ENCODE measurements at places on chromosomes 2 and 18.

DNA sequence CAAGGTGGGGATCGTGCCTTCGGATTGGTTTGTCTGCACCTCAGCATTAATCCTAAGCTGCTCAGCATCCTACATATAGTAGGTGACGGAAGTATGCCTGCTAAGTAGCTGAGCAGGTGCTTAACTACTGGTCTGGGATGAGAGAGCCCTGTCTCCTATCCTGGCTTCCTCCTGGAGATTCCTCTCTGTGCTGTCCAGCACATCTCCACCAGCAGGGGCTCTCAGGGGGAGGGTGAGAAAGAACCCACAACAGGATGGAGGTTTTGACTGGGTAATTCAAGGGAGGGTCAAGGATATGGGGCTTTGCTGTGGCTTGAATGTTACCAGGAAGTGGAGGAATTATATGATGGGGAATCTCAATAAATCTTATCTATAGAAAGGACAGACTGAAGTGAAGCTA lies 45.4 kb upstream of the KIF5C start:
- DNase-seq = no peak

DNA sequence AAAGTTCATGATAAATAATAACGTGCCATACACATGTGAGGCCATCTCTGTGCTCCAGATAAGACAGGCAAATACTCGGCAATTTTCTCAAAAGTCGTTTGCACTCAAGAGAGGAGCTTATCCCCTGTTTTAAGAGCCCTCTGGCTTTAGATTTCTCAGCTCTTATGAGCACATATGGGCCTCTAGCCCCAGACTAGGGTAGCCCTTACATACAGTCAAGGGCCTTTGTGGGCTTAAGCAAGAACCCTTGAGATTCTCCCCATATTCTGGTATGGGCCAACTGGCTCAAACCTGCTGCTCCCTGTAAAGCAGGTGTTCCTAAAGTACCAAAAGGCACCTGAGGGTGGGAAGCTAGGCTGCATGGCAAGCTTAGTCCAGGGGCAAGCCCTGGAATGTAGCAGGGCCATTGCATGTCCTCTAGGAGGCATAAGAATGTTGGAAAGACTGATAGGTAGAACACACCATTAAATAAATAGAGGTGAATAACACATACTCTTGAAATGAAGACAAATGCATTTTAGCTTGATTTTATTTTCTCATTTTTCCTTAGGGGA lies 66.1 kb downstream of the FASTKD2 start:
- no peak for DNase-seq

DNA sequence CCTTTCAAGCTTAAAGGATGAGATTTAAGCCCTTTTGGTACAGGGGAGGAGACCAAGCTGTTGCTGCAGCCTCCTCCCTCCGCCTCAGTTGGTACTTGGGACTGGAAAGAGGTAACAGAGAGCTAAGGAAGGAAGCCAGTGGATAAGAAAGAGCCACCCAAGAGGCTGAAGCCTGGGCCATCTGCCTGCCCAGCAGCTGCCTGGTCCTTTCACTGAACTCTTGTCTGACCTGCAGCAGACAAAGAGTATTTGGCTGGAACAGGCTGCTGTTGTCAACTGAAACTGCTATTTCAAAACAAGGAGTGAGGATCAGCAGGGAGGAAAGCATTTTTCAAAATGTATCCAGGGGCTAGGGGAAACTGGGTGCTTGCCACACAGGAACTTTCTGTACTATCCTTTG lies 30.3 kb downstream of the TNS1 start:
- DNase-seq = no peak

DNA sequence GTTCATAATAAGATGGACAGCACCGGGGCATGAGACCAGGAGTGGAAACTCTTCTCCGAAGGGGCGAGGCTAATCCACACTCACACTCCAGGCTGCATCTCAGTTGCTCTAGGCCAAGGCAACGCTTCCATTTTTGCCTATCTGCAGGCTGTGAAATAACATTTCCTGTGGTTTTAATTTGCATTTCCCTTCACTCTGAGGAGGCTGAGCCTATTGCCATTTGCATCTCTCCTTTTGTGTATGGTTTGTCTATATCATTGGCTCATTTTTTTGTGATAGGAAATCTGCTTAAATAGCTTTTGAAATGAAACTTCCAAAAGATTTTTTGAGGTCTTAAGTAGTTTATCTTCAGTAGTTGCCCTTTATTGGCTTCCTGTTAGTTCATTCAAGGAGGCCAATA lies 57.6 kb downstream of the TPGS2 start:
- no peak for DNase-seq

- DNase-seq = no peak
These were observed 437.9 kb downstream of the TXNL1 start for GRCh38 chr18:56200381-56200911.

DNA sequence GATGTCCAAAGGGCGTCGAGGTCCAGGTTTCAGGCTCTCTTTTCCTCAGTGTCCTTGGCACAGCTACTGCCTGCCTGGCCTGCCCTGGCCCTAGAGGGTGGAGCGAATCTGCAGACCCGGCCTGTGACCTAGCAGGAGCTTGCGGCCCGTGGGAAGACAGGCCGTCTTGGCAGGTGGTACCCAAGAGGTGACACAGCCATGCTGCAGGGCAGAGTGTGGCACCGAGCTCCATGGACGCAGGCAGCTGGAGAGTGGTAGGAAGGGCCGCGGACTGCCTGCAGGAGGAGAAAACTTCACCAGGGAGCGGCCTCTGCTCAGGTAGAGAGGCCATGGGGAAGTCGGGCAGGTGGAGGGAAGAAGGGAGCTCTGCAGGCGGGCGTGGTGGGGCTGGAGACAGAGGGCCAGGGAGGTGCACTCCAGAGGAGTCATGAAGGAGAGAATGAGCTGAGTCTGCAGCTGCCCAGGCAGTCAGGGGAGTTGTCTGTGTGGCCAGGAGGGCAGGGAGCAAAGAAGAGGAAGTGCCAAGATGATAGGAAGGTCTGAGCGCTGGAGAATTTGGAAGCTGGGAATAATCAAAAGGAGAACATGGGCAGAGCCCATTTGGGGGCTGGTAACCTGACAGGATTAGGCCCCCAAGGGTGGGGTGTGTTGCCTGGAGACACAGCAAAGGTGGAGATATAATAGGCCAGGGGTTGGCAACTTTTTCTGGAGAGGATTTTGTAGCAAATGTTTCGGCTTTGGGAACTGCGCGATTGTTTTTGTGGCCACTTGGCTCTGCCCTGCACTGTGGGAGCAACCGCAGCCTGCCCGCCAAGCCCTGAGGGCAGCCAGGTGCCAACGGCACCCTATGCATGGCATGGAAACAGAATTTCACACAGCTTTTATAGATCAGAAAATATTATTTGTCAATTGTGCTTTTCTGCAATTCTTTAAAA lies 154.4 kb upstream of the PXDN start:
- no peak for DNase-seq

DNA sequence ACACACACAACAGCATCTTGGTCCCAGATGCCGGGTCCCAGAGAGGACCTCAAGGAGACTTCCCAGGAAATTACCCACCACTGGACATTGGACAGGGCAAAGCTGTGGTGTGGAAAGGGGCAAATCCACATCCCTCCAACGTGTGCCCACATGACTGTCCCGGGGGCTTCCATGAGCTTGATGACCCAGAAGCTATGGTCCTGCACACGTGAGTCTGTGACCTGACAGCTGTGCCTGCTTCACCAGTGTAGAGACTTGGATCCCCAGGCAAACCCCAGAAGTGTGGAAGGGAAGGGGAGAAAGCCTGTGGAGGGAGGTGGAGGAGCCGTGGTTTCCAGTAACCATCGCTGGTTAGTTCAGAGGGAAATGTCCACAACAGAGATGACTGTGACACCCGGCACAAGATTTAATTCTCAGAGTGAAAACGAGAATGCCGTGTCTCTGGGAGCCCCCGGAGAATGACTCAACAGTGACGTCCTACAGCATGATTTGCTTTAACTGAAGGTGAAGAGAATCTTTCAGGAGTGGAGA lies 19.1 kb upstream of the GPR55 start:
- no peak for DNase-seq

DNA sequence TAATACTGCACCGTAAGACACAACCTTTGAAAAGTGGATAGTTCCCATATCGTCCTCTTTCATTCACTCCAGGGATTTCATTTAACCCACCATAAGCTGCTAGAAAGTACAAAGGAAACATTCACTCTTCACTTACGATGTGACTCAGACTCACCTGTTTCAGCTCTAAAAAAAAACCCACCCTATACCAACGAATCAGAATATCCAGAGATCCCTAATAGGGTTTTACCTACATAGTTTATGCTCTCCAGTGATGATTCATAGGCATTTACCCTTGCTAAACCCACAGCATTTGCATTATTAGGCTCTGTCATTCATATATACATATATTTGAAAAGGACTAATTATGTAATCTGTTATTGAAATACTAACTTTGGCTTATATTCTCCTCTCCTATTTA lies 60.2 kb downstream of the PRPF40A start:
- no peak for DNase-seq

GRCh38 chr2:63596401-63596883 lies 7.7 kb downstream of the MDH1 start:
- DNase-seq = no peak

GRCh38 chr2:127575185-127575765 lies 39.8 kb downstream of the MYO7B start:
- DNase-seq = no peak

DNA sequence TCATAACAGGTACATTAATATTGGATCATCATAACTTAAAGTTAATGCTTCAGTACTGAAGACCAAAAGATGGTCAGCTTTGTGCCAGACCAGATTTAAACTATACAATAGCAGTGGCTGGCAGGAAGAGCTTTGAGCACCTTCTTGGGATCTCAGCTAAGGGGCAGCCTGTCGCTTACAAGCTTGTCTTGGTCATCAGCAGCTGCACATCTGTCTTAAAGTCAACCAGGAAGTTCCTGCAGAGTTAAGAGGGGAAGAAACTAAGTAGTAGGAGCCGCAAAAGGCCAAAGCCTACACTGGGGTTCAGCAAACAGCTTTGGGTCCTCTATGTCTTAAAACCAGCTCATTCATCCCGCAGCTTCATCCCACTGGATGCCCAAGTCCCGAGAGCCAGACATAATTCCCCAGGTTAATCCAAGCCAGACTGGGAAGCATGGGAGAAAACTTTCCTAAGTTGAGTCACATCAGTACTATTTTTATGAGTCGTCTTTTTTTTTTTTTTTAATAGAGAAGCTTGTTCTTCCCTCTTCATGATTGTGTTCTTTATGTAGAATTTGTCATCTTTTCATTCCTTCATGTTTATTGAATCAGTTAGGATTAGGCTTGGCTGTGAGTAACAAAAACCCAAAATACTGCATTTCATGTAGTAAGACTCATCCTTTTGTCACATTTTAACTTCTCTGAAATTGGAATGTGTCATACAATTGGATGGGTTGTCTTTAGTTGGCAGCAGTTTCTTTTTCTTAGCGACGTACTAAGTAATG lies 59.3 kb downstream of the SERTAD2 start:
- DNase-seq = no peak
